ENCODE measurements at places on chromosomes 6 and 20. TPM values are rescaled to one million over a fixed set of nuclear protein-coding genes. Genes with fewer than 3 reads are reported as not detected.

GRCh38 chr6:143936778-143937667 lies 71.0 kb downstream of the PLAGL1 start:
- no peak for DNase-seq

Gene PHF3
- polyA plus RNA-seq, result 21.9 TPM

Gene PLCB4
- 11.5 TPM for polyA plus RNA-seq

GRCh38 chr6:444653-445275 lies 53.2 kb downstream of the IRF4 start:
- DNase-seq, result no peak

DNA sequence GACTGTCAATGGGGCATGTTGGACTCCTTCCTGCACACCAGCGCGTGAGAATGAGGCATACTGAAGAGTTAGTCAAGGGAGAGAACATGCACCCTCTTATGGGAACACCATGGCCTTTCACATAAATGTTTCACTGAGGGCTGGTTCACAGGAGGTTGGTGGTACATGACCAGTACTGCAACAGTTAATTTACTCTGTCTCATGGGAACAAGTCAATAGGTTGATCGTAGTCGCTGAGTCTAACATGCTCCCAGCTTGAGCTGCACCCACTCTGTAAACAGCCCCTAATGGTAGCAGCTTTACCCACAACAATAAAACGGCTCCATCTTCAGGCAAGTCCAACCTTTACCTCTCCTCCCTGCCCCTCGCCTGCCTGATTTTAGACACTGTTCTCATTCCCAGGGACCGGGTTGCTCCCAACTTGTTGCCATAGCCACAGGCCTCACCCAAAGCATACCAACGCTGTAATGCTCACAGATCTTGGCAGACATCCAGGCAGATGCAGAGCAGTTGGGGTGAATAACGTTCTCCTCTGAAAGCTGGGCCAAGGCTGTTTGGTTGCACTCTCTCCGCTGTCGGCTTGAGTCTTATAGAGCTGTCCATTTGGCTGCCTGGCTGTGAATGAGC lies 111.3 kb downstream of the LY86 start:
- peak; percentile 97 for DNase-seq

- DNase-seq, result no peak
These were observed 21.1 kb upstream of the NEDD9 start for GRCh38 chr6:11253594-11253993.

Gene GPR6
- not detected for polyA plus RNA-seq

Gene KIAA1755
- polyA plus RNA-seq, result 6.1 TPM

GRCh38 chr6:140718021-140718420 lies 1343.6 kb upstream of the CITED2 start:
- DNase-seq, result no peak

- DNase-seq, result no peak
These were observed 17.6 kb downstream of the NEDD9 start for GRCh38 chr6:11214901-11215300.

Gene HUS1B
- 0.34 TPM for polyA plus RNA-seq

- no peak for DNase-seq
These were observed 134.0 kb downstream of the SCML4 start for GRCh38 chr6:107689951-107690642.

- DNase-seq, result no peak
These were observed 60.5 kb upstream of the SALL4 start for GRCh38 chr20:51862796-51863195.

Gene NRSN1
- polyA plus RNA-seq, result 0.73 TPM

DNA sequence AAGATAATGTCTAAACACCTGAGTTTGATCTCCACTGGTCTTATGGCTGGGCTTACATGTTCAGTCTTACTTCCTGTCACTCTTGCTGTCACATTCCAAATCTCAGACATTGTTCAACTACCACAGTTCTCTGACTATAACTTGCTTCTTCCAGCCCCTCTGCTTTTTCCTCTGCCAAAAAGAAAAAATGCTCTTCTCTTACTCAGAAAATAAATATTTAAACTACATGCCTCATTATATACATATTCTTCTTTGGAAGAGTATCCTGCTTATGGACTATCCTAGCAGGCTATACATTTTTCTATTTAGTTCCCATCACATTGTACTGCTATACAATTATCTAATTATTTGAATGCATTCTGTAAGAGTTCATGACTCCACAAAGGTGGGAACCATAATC lies 175.4 kb downstream of the TBC1D32 start:
- no peak for DNase-seq

Gene FAM217A
- not detected for polyA plus RNA-seq

DNA sequence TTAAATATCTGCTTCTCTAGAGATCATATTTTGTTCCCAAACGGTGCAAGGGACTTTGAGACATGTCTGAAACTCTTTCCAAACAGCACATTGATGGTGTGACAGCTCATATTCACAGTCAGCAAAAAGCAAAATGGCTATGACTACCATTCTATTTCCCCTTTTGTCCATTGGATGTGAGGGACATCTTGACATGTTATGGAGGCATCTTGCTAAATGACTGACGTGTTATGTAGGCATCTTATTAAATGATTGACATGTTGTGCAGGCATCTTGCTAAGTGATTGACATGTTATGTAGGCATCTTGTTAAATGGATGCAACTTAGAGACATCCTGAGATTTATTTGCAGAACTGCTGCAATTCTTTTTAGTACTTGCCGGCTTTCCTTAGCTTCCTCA lies 255.8 kb downstream of the DLL1 start:
- no peak for DNase-seq
